Kidney glomerular epithelial cell (primary cell): ENCODE measurements at places on chromosomes 7 and 10.

- no peak for DNase-seq
These were observed 42.4 kb upstream of the PRKAR2B start for GRCh38 chr7:107002126-107002525.

DNA sequence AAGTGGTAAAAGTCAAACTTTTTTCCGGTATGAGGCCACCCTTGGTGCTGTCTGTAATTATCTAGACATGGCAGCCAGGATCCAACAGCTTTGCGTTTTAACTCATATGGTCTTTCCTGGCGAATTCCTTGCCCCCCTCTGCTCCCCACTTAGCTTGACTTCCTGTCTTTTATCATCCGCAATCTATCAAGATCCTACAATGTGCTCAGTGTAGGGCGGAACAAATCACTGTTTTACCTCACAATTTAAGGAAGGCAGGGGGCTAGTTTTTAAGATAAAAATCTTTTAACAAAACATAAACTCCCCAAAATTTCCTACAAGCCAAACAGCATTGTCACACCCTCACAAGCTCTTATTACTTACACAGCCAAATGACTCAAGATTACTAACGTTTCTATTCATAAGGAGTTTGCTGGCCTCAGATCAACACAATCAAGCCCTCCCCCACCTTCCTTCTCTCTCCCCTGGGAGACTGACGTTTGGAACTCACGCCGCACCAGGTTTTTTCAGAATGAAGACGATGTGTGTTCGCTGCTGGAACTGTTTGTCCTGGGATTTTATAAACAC lies 1.3 kb upstream of the CDK14 start:
- peak; percentile 81 for DNase-seq

DNA sequence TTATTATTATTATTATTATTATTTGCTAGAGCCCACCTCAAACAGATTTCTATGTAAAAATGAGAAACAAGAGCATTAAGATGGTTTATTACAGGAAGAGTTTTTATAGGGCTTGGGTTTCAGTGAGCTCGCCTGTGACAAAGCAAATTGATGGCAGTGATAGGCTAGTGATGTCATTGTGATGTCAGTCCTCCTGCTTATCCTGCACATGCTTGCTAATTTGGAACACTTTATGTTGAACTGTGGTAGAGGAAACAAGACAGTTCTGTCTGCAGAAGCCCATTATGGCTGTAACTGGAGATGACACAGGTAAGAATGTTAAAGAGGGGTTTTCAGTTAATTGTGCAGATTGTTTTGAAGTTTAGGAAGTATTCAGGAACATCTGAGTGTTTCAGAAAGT lies 68.3 kb downstream of the CREM start:
- DNase-seq = no peak

DNA sequence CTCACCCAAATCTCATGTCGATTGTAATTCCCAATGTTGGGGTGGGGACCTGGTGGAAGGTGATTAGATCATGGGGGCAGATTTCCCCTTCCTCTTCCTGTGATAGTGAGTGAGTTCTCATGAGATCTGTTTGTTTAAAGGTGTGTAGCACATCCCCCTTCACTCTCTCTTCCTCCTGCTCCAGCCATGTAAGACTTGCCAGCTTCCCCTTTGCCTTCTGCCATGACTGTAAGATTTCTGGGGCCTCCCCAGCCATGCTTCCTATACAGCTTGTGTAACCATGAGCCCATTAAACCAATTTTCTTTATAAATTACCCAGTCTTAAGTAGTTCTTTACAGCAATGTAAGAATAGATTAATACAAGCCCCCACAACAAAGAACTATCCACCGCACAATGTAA lies 109.9 kb upstream of the JAZF1 start:
- DNase-seq = no peak

GRCh38 chr7:126803060-126803665 lies 449.6 kb downstream of the GRM8 start:
- peak; percentile 72 for DNase-seq

GRCh38 chr7:41692251-41692650 lies 10.6 kb downstream of the INHBA start:
- no peak for DNase-seq

DNA sequence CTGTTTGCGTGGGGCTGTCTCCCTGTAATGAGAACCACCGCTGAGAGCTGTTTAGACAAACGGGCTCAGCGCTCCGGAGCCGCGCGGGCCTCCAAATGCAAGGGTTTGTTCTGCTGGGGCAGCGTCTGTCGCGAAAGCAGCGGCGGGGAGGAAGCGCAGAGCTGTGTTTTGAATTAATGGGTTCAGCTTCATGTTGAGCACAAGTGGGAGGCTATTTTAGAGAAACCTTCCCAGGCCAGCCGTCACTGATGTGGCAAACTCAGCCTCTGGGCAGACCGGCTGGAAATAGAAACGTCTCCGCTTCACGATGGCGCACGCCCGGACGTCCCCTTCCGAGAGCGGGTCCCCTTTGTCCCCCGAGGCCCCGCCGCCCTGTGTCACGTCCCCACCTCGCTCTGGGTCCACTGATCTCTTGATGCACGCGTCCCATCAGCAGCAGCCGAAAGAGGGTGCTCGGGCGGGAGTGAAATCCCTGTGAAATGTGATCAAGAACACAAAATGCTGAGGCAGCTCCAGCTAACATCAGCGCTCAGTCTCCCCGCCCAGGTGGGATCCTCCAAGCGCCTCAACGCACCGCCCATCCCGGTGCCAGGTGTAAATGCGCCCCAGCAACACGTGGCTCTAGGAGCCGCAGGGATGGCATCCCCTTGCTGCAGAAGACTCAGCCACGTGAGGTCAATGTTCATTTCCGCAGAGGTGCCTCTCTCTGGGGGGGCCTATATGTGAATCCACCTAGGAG lies 44.9 kb downstream of the BAMBI start:
- peak; percentile 16 for DNase-seq

DNA sequence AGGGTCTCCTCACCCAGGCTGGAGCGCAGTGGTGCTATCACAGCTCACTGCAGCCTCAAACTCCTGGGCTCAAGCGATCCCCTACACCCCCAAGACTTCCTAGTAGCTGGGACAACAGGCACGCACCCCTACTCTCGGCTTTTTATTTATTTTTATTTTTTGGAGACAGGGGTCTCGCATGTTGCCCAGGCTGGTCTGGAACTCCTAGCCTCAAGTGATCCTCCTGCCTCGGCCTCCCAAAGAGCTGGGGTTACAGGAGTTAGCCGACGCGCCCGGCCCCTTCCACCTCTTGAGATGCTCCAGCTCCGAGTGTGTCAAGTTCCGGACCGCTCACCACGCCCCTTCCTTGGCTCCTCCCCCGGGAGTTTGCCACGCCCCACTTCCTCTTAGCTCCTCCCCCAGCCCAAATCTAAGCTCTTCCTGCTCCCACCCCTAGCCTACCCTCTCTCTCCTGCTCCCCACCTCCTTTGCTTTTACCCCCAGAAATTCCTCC lies 6.3 kb downstream of the NAT16 start:
- no peak for DNase-seq

- DNase-seq = no peak
These were observed 19.4 kb downstream of the GATA3 start for GRCh38 chr10:8073691-8074416.

DNA sequence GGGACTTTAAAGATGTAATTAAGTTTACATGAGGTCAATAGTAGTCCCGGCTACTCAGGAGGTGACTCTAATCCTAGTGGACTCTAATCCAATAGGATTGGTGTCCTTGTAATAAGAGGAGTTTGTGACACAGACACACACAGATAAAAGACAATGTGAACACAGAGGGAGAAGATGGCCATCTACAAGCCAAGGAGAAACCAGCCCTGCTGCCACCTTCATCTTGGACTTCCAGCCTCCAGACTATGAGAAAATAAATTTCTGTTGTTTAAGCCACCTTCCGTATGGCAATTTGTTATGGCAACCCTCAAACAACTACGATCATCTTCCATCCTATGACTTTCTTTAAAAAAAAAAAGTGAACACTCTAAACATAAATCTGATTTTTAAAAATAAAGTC lies 116.3 kb downstream of the ALOX5 start:
- no peak for DNase-seq

- peak; percentile 44 for DNase-seq
These were observed 71.4 kb downstream of the AHR start for GRCh38 chr7:17369691-17370426.
